Activated CD8-positive, alpha-beta T cell treated with anti-CD3 and anti-CD28 coated beads, Interleukin-2, amount 10 ng/mL, durations not matched to agents 7 days and 5 days (primary cell): ENCODE measurements at places on chromosomes 1 and 21. TPM values are rescaled to one million over a fixed set of nuclear protein-coding genes. Genes with fewer than 3 reads are reported as not detected.

MCOLN3 gene
- total RNA-seq, result 1.6 TPM

- H3K36me3 ChIP-seq, result no peaks in the 10 kb centered on the region
- no peak overlapping the region for H3K4me3 ChIP-seq
- no peaks in the 10 kb centered on the region for H3K27me3 ChIP-seq
- no peaks in the 10 kb centered on the region for H3K4me1 ChIP-seq
These were observed 102.4 kb downstream of the FMN2 start for GRCh38 chr1:240194120-240194519.

GRCh38 chr1:219434285-219434922, 178.5 kb downstream of the ZC3H11B start:
- H3K27ac ChIP-seq, result no peak overlapping the region
- no peaks in the 10 kb centered on the region for H3K27me3 ChIP-seq
- no peaks in the 10 kb centered on the region for H3K4me1 ChIP-seq
- no peak overlapping the region for H3K4me3 ChIP-seq
- DNase-seq, result no peak
- H3K36me3 ChIP-seq, result no peaks in the 10 kb centered on the region

- peak overlapping the region; percentile 53 for H3K27ac ChIP-seq
- H3K27me3 ChIP-seq, result peaks cover 64% of the 10 kb centered on the region
- H3K4me3 ChIP-seq, result peak overlapping the region; percentile 80
- H3K4me1 ChIP-seq, result peaks cover 19% of the 10 kb centered on the region
- no peak for DNase-seq
These were observed 1.6 kb downstream of the C1orf21 start for GRCh38 chr1:184388319-184388889.

TENT5C gene
- 20.7 TPM for total RNA-seq

DNA sequence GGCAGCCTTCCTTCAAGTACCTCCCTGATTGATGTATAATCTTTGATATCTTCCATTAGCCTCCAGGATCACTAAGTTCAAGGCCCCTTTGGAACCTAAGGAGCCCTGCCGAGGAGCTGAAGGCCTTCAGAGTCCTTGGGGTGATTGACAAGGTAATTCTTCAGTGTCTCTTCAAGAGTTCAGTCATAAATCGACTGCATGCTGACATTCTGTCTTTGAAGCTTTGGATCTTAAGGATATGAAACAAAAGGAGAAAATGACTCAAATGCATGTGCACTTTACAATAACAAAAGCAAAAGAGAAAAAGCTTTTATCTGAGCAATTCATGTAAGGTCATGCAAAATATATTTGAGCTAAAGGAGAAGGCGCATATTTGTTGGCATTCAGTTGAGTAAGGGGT, 125.3 kb downstream of the RPS6KC1 start:
- H3K27ac ChIP-seq, result no peak overlapping the region
- H3K27me3 ChIP-seq, result no peaks in the 10 kb centered on the region
- H3K4me1 ChIP-seq, result no peaks in the 10 kb centered on the region
- H3K4me3 ChIP-seq, result no peak overlapping the region
- DNase-seq, result no peak

DNA sequence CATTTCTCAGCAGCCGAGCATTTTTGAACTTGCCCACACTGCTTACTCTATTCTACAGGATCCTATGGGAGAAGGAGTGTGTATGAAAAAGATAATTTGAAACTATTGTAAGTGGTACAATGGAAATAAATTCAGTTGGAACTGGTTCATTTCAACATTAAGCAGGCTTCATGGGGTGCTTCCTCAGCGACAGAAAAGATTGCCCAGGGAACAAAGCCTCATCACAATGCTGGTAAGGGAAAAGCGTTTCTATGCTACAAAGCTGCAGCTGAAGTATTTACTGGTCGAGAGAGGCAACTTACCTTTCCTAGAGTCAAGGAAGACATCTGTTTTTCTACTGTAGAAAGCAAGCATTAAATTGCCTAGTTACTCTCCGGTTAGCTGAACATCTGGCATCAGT, 568.2 kb upstream of the ZP4 start:
- H3K4me1 ChIP-seq, result no peaks in the 10 kb centered on the region
- no peak overlapping the region for H3K27ac ChIP-seq
- no peak for DNase-seq
- H3K27me3 ChIP-seq, result no peaks in the 10 kb centered on the region
- no peaks in the 10 kb centered on the region for H3K36me3 ChIP-seq

DNA sequence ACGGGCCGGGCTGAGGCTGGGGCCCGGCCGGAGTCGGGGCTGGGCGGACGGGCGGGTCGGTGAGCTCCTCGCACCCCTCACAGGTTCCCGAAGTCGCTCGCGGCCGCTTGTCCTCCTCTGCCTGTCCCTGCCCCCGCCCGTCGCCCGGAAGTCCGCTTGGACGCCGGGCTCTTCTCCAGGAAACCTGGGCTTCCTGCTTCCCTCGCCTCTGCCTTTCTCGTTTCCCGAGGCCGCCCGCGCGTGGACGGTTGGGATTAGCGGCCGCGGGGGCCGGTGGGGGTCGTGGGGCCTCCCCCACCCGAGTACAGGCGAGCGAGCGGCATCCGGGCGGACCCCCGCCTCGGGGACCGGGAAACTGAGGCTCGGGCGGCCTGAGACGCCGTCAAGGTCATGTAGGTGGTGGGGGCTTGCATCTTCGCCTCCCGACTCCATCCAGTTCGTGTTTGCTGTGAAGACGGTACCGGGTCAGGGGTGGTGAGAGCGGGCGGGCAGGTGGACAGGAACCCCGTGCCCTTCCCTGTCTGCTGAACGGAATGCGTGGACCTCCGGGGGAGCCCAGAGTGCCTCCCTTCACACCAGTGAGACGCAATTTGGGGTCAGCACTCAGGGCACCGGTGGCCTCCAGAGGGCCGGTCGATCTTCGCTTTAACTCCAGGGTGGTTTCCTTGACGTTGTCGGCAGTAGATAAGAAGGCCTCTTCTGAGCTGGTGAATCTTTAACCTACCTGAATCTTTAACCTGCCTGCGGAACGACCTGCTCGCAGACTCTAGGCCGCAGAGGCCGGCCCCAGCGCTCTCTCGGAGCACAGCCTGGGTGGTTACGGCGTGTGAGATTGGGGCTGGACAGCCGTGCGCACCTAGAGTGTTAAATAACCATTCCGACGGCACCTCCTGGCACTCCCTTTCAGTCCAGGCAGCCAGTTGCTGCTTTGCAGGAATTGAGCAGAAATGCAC, 686 bp downstream of the ARF1 start:
- H3K36me3 ChIP-seq, result peaks cover 46% of the 10 kb centered on the region
- peak; percentile 49 for DNase-seq
- peaks cover 53% of the 10 kb centered on the region for H3K4me1 ChIP-seq
- H3K4me3 ChIP-seq, result peak overlapping the region; percentile 94

GRCh38 chr1:41424581-41425118, 59.8 kb downstream of the EDN2 start:
- no peak for DNase-seq
- H3K27me3 ChIP-seq, result no peaks in the 10 kb centered on the region
- no peaks in the 10 kb centered on the region for H3K4me1 ChIP-seq
- H3K36me3 ChIP-seq, result no peaks in the 10 kb centered on the region

- H3K27ac ChIP-seq, result no peak overlapping the region
- no peak overlapping the region for H3K4me3 ChIP-seq
- no peaks in the 10 kb centered on the region for H3K27me3 ChIP-seq
These were observed 440 bp upstream of the LENEP start for GRCh38 chr1:154992721-154993571.

DNA sequence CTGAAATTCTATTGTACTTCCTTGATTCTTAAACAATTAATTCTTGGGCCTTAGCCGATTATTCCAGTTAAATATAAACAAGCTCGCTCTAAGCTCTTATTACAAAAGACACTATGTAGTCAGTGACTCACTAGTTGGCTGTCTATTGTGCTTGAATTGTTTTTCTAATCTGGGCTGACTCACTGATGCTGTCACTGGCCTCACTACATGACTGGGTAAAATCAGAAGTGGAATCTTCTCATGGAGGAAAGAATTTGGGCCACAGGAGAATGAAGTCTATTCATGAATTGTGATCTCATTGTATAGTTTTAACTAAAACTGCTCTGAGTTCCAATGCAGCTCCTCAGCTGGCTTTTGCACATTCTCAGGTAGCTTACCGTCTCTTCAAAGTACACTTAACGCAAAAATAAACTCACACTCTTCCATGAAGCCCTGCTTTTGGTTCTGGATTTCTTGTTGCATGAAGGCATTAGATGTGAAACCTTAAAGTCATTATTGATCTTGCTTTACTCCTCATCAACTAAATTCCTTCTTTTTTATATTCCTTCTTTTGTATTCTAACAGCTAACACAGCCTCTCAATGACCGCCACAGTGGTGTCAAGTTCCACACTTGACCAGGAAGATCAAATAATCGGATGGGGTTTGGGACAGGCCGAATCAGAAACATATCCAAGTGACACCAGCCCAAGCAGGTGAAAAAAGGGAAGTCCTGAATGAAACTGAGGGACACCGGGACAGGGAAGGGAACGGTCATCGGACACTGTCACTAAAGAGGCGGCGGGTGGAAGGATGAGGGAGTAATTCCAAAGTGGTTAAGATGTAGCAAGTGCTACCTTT, 80.9 kb upstream of the LBR start:
- no peaks in the 10 kb centered on the region for H3K4me1 ChIP-seq
- peaks cover 12% of the 10 kb centered on the region for H3K27me3 ChIP-seq
- no peaks in the 10 kb centered on the region for H3K36me3 ChIP-seq
- DNase-seq, result no peak

CFHR3 gene
- not detected for total RNA-seq
